ENCODE measurements at places on chromosomes 6 and 20. TPM values are rescaled to one million over a fixed set of nuclear protein-coding genes. Genes with fewer than 3 reads are reported as not detected.

PHACTR1 gene
- 11.2 TPM for polyA plus RNA-seq

DNA sequence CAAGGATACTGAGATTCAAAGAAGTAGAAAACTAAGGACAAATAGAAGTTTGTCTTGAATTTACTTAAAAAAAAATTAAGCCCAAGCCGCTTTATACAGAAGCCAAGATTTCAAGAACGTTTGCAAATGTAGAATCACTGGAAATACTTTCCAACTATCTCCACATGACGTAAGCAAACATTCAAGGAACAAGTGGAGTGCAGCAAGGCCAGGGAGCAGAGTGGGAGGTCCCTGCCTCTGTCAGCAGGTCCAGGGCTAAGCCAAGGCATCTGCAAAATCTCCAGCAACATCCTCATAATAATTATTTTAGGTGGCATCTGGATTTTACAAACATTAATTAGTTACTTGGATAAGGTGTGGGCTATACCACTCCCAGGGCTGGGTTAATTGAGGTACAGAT lies 60.1 kb upstream of the AKIRIN2 start:
- peak; percentile 22 for DNase-seq

- no peak for DNase-seq
Measured at GRCh38 chr20:998231-998830, 3.8 kb downstream of the RSPO4 start.

GRCh38 chr20:48735112-48735511 lies 92.7 kb downstream of the PREX1 start:
- DNase-seq, result no peak

APMAP gene
- polyA plus RNA-seq, result 81.2 TPM

BNIP5 gene
- not detected for polyA plus RNA-seq

DNA sequence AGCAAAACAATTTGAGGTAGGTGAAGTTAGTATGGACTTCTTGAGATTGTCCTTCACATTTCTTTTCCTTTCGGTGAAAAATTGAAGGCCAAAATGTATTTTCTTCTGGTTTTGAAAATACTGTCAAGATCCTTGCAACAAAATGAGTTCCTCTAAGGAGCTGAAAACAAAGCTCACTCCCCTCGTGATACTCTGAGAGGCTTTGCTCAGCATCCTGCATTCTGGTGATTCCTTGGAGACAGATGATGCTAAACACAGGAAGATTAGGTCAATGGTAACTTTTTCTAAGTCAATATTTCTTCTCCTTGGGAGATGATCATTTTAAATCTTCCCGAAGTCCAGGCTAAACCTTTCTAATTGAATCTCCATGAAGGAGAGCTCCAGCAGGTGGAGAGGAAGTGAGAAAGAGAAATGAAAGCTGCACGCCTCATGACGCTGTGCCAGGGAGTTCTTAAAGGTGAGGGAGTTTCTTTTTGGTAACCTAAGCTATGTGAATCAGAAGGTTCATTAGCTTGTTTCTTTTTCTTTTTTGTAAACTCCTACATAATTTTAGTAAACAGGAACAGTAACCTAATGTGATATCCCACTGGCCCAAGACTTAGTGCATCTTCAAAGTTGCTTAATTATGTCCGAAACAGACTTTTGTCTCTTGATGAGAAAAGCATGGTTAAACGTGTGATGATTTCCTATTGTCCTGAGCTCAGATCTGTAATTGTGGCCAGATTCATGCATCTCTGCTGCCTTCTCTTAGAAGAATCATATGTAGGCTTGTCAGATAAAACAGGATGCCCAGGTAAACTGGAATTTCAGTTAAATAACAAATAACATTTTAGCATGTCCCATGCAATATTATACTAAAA lies 15.0 kb downstream of the ESR1 start:
- DNase-seq, result no peak
